ENCODE measurements at places on chromosomes 7 and 10. TPM values are rescaled to one million over a fixed set of nuclear protein-coding genes. Genes with fewer than 3 reads are reported as not detected.

KAZALD1 gene
- 8.1 TPM for total RNA-seq

HOXA9 gene
- not detected for total RNA-seq

OR2A1 gene
- 0.20 TPM for total RNA-seq

FHIP2A gene
- total RNA-seq, result 10.2 TPM

PLXNA4 gene
- total RNA-seq, result 1.4 TPM

DNA sequence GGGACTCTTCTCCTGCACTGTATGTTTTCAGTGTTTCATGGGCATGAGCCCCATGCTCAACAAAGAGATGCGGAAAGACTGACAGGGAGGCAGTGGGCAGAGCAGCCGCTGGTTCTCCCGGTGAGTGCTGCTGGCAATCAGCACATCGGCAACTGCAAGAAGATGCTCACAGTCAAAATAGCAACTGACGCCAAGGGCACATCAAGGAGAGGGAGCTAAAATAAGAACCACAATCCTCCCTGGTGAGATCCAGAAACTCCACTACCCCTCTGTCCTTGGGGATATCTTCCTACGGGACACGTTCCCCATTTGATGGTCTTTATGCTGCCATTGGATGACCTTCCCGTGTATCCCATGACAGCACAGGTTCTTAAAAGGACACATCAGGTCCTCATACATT lies 28.9 kb upstream of the SVIL start:
- DNase-seq, result no peak

- DNase-seq, result peak; percentile 15
These were observed 561.2 kb upstream of the PHF14 start for GRCh38 chr7:10412422-10413019.

- DNase-seq, result no peak
These were observed 201.3 kb upstream of the SEMA3C start for GRCh38 chr7:81120111-81120510.

- DNase-seq, result no peak
These were observed 772.9 kb downstream of the SORCS3 start for GRCh38 chr10:105413997-105414396.

DNA sequence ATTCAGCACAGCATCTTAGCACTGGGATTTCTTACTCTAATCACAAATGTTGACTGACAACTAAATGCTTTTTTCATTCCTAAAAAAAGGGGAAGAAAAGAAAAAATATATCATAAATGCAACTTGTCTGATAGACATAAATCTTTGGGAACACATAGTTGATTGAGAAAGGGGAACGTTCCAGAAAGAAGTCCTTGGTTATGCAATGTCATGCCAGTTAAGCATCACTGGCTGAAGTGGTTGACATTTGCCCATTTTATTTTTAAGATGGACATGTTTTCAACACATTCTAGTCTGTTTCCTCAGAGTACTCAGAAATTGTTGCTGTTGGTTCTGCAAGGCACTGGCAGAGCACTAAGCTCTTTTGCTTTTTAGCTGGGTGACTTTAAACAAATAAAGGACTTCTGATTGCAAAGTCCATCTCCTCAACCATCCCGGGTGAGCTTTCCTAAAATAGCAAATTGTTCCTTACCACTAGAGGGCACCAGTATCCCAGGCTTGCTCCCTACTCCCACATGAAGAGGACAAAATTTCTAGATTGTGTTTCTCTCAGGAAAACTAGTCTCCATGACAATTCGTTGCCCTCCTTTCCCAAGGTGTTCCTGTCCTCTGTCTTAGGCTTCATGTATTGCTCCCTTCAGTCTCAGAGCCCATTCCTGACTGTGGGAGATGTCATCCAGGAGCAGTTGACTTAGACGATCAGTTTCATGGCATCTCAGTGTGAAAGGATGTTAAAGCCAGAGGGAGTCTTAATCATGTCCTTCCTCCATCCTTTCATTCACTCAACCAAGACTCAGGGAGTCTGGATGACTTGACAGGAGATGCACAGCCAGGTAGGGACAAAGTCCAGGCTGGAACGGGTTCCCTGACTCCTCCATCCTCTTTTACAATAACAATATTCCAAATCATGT lies 23.9 kb downstream of the OPALIN start:
- DNase-seq, result peak; percentile 23

GRCh38 chr7:38699471-38699870 lies 68.3 kb upstream of the AMPH start:
- DNase-seq, result peak; percentile 11

- no peak for DNase-seq
These were observed 87.4 kb downstream of the CHN2 start for GRCh38 chr7:29281782-29282541.

DNA sequence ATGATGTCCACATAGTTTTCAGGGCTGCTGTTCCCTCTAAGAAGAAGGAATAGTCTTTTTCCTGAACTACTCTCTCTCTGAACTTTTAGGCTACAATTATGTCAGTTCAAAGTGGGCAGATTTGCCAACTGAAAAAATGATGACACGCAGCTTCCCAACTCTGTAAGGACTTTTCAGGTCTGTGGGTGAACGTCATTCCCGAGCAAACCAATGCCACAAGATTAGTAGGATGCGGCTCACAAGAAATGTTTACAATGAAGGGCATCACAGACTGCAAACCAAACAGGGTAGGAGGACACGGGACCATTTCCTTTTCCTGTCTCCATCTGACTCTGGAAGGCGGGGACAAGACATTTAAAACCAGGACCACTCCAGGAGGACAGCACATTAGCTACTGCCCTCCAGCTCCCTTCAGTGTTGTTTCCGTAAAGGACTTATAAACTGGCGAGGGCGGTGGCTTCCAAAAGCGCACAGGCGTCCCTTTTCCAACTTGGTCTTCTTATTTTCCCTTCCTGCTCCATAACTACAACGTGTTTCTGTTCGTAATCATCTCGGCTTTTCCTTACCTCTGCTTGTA lies 539 bp upstream of the MKLN1 start:
- DNase-seq, result peak; percentile 80

DNA sequence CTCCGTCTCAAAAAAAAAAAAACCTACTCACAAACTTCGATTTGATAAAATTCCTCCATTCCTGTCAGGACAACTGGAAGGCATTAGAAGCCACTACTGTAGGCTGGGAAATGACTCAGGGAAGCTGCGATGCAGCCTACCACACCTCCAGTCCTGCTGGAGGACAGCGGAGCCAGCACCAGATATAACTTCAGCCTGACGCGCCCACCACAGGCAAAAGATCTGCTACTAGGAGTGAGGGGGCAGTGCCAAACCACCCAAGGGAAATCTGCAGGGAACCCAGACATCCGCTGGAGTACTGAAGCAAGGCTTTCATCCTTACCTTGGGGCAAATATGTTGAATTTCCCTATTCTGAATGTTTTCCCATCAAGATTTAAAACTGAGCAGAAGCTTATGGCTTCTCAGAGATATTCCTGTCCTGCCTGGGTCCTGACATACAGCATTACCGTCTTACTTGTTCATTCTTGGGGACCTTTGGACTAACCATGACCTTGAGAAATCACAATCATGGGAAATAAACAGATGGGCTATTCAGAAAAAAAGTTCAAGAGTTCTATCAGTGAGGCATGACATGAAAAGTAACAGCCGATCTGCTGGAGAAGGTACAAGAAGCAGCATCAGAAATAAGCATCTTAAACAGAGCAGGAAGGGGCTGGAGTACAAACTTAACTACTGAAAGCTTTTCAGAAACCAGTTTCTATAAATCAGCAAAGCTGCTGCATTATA lies 20.4 kb downstream of the BCCIP start:
- DNase-seq, result no peak

- no peak for DNase-seq
These were observed 152.0 kb upstream of the NRBF2 start for GRCh38 chr10:62981096-62981495.

GRCh38 chr7:45188736-45189135 lies 31.1 kb downstream of the RAMP3 start:
- no peak for DNase-seq

DNA sequence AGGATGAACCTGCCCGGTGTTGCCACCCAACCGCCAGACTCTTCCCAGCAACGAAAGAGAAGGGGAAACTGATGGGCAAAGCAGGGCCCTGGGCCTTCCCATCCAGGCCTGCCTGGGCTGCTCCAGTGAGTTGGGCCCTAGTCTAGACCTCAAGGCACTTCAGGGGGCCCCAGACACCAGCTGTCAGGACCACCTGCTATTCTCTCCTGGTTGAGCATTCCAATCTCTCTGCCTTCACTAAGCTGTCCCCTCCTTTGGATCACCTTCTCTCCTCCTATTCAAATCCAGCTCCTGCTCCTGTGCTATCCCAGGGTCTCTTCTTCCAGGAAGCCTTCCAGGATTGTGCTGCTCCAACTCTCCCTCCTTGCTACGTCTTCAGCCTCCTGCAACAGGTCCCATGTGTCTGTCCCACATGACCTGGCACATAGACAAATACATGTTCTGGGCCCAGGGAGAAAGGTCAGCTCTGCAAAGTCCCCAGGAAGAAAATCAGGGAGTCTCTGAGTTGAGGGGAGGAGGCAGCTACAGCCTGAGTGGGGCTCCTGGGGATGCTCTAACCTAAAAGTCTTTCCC lies 3.1 kb downstream of the STX1A start:
- no peak for DNase-seq

GRCh38 chr10:621981-622740 lies 67.3 kb downstream of the DIP2C start:
- peak; percentile 38 for DNase-seq

DNA sequence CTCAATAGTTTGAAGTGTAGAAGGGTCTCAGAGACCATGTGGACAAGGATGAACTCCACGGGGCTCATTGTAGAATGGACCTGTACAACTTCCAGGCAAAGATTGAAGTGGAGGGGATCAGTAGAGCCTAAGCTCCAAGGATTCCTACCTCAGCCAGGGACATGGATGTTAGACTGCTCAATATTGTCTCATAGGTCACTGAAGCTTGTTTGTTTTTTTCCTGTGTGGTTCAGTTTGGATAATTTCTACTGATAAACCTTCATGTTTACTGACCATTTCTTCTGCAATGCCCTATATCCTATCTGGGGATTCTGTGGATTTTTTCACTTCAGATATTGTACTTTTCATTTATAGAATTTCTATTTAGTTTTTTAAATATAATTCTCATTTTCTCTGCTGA lies 8.9 kb downstream of the DYDC2 start:
- DNase-seq, result no peak

DNA sequence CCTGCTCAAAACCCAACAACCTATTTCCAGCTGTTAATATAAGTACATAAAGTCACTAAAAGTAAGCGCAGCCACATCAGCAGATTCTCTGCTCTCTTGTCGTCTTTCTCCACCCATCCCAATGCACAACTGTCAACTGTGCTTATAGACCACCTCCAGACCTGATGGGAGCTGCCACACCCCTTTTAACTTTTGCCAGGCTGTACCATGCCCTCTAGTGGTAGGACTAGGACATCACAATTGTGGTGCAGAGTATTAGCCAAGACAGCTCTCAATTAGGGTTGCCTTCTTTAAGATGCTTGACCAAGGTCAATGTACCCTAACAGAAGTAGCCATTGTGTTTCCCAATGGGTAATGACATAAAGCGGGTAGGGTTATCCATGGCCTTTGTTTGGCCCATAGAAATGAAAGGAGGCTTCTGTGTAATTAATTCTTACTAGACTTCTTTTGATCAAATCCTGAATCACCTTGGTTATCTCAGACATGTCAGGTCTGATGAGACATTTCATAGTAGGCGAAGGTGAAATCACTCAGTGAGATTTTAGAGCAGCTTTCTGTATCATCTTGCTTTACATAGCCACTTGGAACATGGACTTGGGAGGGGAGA lies 68.1 kb downstream of the SCRN1 start:
- peak; percentile 68 for DNase-seq
